ENCODE measurements at places on chromosomes 2 and 18. TPM values are rescaled to one million over a fixed set of nuclear protein-coding genes. Genes with fewer than 3 reads are reported as not detected.

- DNase-seq: no peak
These were observed 270.0 kb downstream of the AGAP1 start for GRCh38 chr2:235763816-235764215.

GRCh38 chr2:20453087-20453486 lies 6.2 kb downstream of the RHOB start:
- no peak for DNase-seq

The ALPP gene
- total RNA-seq: not detected

DNA sequence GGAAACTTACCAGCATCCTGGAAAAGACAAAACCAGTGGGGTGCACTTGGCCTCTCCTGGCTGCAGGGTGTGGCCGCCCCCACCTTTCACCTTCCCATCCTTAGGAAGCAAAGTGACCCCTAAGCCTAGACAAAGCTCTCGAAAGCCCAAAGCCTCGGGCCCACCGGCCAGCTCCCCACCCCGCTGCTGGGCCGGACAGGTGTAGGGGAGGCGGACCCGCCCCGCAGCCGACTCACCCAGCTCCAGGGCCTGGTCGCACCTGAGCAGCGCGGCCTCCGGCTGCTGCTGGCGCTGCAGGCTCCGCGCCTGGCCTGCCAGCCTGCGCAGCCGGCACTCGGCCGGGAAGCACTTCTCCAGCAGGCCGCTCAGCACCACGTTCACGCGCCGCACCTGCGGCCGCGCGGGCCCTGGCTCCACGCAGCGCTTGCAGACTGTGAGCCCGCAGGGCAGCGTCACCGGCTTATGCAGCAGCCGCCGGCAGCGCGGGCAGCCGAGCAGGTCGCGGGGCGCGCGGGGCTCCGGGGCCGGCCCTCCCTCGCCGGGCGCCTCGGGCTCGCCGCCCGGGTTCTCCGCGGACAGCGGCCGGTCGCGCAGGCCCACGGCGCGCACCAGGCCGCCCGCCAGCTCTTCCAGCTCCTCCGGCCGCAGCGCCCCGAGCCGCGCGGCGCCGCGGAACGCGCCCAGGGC lies 979 bp downstream of the LONRF2 start:
- peak; percentile 28 for DNase-seq

The STPG4 gene
- 0.26 TPM for total RNA-seq

All from neural crest cell (in vitro differentiated cells).